ENCODE measurements at places on chromosomes 5 and 9.

DNA sequence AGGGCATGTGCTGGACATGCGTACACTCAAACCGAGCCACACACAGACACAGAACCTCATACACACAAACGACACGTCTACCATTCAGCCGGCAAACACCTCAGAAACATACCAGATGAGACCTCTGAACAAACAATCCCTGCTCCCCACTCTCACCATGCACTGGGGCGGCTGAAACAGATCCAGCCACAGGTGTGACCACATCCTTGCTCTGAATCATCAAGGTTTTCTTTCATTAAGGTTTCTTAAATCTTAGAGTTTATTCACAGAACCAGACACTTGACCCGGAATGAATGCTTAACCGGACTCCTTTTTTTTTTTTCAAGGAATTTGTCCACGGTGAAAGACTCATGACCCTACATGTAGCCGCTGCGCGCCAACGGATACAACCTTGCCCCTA is 26.2 kb downstream of the TERT start:
- DNase-seq = no peak

GRCh38 chr5:25295067-25295466 is 650.3 kb upstream of the CDH10 start:
- no peak for DNase-seq

DNA sequence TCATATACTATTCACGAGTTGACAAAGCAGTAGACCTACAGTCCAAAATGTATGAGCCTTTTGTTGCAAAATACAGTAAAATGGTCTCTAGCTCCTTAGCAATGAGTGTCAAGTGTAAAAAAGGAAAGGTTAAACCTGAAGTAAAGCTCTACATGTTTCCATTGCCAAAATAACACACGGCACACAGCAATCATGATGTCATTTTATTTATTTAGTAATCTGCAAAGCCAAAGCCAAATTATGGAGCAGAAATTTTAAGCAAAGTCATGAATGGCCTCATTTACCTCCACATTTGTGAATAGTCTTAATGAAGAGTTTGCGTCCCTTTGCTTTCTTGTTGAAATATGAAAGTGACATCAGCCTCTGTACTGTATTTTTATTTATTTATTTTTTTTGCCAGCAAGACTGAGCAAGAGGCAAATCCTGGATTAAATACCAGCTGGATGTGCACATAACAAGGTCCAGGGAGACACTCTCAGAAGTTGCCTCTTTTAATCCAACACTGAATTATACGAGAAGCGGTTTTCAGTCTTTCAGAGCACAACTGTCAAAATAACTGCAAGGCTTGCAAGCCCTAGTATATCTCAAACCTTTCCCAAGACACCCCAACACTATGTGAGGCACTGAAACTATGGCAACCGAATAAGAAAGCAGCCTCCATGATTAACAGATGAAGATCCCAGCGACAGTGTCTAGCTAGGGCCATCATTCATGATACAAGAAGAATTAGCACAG is 9.7 kb downstream of the SEMA6A start:
- no peak for DNase-seq

DNA sequence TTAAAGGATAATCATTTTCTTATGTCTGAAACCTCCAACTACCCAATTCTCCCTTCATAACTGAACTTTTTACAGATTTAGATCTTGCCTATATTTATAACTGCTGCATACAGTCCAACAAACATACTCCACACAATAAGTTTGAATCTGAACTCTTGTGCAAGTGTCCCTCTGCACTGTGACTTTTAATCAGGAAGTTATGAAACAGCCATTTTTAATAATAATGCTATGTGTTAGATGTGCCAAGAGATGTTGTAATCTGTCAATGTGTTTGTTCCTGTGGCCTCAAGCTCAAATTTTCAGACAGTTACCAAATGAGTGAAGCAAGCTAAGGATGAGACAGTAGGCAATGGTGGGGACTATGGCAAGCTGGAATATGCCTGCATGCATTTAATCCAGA is 57.6 kb upstream of the MTAP start:
- no peak for DNase-seq

DNA sequence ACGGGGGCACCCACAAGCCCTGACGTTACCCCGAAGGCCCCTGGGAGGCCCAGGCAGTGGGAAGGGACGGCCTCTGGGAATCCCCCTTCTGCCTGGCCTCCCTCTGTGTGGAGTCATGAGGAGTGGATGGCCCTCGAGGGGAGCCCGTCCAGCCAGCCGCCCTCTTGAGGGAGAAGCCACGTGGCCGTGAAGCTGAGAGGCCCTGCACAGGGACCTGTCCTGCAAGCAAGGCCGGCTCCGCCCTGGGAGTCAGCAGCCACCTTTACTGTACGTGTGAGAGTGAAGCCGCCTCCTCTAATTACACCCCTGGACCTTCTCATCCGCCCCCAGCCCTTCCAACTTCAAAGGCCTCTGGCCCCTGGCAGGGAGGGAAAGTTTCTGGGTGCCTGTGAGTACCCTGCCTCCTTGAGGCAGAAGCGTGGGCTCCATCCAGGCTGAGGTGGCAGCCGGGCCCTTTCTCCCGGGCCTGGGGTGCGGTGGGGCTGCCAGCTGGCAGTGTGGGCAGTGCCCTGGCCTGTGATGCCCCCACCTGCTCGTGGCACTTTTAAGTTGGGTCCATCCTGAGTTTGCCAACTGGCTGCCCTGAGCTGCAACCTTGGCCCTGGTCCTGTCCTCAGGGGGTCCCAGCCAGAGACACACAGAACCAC is 55.9 kb upstream of the EGFL7 start:
- DNase-seq = no peak

Data from activated naive CD4-positive, alpha-beta T cell (primary cell).